Activated CD4-positive, alpha-beta T cell treated with anti-CD3 and anti-CD28 coated beads for 36 hours (primary cell): ENCODE measurements at places on chromosomes 7 and 10. TPM values are rescaled to one million over a fixed set of nuclear protein-coding genes. Genes with fewer than 3 reads are reported as not detected.

- no peaks in the 10 kb centered on the region for H3K4me1 ChIP-seq
- H3K27me3 ChIP-seq = no peaks in the 10 kb centered on the region
- H3K27ac ChIP-seq = no peak overlapping the region
- H3K4me3 ChIP-seq = no peak overlapping the region
- no peak for DNase-seq
Observed at GRCh38 chr10:130025326-130025725, 61.3 kb upstream of the EBF3 start.

The AGAP9 gene
- 4.1 TPM for total RNA-seq

- H3K4me3 ChIP-seq = no peak overlapping the region
- H3K36me3 ChIP-seq = no peaks in the 10 kb centered on the region
- no peaks in the 10 kb centered on the region for H3K4me1 ChIP-seq
Observed at GRCh38 chr7:88072715-88073055, 138.6 kb downstream of the ADAM22 start.

The NEUROD6 gene
- total RNA-seq = not detected

The PPIA gene
- total RNA-seq = 2,017 TPM

- no peaks in the 10 kb centered on the region for H3K27me3 ChIP-seq
- H3K4me3 ChIP-seq = no peak overlapping the region
- no peaks in the 10 kb centered on the region for H3K4me1 ChIP-seq
- H3K36me3 ChIP-seq = no peaks in the 10 kb centered on the region
- no peak overlapping the region for H3K27ac ChIP-seq
Observed at GRCh38 chr7:75758491-75758890, 13.5 kb downstream of the CCL26 start.

DNA sequence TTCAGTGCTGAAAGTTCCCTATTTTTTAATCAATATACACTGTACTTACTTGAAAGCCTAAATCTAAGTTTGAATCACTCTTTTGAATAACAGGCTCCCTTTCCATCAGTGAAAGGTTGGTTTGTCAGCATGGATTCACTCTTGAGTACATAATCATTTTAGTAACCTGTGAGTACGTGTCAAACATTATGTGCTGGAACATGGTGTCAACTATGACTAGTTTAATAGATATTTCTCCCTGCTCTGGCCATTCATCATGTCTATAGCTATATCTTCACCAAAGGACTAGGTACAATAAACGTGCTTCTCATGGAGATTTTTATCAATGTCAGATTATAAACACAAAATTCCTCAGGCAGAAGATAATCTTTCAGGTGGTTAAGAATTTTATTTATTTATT is 61.7 kb upstream of the MDFIC start:
- peaks cover 3% of the 10 kb centered on the region for H3K27me3 ChIP-seq
- H3K4me3 ChIP-seq = no peak overlapping the region
- no peak overlapping the region for H3K27ac ChIP-seq
- DNase-seq = no peak
